ENCODE measurements at places on chromosomes 5 and 9.
A peak's percentile ranks its signal among the peaks of the same experiment; 100 is the strongest.

DNA sequence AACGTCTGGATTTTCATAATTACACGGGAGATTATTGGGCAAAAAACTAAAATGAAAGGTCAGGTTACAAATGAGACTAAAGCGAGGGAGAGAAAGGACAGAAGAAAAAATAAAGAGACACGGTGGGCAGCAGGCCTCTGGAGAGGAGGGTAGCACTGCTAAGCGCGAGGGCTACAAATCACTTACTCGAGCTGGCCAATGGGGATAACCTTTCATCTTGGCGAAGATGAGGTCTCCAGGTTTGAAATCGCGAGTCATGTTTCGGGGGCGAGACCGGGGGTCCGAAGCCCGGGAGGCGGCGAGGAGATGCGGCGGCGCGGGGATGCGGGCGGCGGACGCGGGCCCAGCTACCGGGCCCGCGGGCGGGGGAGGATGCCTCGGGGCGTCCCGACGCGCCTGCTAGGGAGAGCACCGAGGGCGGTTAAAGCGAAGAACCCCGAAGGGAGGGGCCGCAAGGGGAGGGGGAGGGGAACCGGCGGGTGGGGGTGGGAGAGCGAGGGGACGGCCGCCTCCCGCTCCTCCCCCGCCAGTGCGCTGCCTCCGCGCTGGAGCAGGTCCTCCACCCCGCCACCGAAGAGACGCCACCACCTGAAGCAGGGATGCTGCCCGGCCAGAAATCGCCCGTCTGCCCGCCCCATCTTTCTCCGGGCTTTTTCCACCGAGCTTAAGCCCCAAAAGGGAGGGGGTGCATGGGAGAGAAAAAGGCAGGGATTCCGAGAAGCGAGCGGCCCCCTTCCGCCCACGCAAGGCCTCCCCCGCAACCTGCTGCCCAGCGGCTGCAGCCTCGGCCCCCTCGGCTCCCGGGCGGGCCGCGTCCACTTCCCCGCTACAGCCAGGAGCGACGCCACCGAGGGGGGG, 610 bp downstream of the PSIP1 start:
- DNase-seq, result peak; percentile 17

- no peak for DNase-seq
Measured at GRCh38 chr5:159304961-159305595, 25.2 kb downstream of the IL12B start.

DNA sequence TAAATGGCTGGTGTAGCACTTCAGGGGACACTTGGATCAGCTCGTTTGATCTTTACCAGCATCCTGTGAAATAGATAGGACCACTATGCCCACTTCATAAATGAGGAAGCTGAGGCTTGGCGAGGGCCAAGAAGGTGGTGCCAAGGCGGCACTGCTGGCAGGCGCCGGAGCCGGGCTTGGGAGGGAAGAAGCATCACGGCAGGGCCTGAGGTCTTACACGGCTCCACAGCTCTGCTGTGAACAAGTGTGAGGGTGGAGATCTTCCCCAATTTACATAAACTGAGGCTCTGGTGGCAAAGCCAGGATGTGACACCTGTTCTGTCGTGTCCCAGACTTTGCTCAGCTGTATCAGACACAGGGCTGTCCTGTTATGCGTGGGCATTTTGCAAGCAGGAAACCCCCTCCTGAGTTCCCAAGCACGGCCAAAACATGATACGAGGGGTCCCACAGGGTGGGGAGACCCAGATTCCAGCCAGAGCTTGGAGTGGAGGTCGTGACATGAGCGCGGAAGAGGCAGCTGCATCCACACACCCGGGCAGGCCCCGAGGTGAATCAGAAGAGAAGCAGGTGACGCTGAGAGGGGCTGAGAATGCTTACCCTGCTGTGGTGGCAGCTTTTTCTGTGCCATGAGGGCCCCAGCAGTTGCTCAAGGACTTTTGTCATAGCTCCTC, 117.5 kb upstream of the BOD1 start:
- no peak for DNase-seq

DNA sequence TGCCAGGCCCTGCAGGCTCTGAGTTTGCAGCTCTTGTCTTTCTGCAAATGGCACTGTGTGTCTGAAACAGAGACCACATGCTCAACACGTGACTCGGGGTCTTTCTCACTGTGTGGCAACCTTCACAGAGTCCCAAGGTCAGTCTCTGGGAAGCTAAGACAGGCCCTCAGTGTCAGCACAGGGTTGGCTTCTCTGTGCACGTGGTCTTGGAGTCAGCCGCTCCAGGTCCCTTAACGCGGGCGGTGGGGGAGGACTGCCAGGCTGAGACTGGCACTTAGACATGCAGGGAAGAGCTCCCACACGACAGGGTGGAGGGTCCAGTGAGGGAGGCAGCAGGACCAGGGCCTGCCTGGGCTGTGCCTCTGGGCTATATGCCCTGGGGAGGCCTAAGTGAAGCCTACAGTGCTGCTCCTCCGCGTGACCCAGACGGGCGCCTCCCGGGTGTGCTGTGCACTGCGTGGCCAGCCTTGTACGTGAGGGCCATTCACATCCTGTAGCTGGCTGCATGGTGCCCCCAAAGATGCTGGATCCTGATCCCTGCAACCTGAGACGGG, 76.8 kb downstream of the ADAMTS2 start:
- no peak for DNase-seq

DNA sequence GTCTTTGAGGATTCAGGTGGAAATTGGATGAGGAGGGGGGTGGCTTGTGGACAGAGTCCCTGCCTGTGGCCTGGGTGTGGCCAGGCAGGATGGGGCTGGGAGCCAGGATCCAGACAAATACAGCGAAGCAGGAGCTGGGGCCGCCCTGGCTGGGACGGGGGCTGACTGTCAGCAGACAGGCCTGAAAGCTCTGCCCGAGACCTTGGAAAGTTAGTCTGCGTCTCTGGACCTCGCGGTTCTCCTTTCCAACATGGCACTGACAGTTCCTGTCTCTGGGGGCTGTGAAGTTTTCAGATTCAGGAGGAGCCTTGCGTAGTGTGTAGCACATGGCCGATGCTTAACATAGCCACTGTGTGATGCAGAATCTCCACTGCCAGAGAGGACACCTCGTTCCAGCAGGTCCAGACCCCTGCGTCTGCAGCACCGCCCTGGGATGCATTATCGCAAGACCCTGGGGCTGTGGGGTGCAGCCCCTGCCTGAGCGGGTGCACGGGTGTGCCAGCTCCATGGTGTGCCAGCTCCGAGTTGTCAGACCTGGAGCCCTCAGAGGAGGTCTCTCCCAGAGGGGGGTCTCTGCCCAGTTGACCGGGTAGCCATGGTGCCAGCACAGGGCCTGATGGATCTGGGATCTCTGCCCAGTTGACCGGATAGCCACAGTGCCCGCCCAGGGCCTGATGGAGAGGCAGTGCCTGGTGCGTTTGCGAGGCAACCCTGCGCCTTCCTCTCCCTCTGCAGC, 89.3 kb downstream of the COL5A1 start:
- no peak for DNase-seq

DNA sequence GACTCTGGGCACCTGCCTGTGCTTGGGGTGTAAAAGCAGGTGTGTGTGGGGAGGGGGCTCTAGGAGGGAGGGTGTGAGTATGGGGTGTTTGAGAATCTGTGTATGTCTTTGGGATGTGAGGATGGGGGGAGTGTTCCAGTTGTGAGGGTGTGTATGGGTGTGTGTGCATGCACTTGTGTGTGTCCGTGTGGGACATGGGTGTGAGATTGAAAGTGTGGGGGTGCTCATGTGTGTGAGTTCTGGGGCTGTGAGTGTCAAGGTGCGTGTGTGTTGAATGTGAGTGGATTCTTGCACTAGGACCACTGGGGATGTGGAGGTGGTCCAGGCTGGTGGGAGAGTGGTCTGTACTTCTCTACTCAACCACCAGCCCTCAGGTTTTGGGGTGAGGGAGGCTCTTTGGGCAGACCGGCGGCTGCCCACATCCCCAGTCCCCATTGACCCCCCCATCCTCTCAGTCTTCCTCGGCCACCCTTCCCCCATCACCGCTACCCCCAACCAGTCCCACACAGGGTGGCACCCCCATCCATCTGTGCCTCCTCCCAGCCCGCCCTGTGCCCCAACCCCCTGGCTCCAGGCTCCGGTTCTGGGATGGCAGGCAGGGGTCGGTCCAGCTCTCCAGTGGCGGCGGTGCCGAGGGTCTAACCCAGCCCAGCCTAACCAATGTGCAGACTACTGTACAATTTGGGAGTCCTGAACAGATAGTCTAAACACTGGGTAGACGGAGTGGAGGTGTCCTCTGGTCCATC, 31.5 kb downstream of the GOLGA2 start:
- DNase-seq, result no peak

DNA sequence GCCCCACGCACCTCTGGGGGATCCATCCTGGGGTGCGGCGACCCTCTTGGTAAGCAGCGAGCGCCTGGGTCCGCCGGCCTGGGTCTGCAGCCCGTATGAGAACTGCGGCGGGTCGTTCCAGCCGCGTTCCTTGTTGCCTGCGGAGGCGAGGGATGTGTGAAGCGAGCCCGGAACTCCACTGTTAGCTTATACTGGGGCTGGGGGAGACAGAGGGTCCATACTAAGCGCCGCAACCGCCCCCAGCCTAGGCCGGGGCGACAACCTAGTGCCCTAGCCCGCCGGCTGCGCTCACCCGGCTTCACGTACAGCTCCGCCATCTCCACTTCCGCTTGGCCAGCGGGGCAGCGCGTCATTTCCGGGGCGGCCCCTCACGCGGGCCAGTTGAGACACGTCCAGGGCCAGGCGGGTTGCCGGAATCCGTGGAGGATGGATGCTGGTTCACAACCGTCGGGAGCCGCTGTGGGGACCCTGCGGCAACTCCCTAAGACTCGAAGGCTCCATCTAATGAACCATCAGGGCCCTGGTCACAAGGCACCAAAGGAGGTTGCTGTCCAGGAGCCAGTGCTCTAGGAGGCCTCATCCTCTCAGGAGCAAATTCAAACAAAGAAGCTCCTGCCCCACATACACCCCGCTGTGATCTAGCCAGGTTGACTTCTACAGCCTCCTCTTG, at the start of gene SRA1:
TSS of gene SRA1 (minus strand) at position 338 of the 670 bp plus-strand sequence. CDS start at position 317, 21 bp downstream.
- DNase-seq, result peak; percentile 88

DNA sequence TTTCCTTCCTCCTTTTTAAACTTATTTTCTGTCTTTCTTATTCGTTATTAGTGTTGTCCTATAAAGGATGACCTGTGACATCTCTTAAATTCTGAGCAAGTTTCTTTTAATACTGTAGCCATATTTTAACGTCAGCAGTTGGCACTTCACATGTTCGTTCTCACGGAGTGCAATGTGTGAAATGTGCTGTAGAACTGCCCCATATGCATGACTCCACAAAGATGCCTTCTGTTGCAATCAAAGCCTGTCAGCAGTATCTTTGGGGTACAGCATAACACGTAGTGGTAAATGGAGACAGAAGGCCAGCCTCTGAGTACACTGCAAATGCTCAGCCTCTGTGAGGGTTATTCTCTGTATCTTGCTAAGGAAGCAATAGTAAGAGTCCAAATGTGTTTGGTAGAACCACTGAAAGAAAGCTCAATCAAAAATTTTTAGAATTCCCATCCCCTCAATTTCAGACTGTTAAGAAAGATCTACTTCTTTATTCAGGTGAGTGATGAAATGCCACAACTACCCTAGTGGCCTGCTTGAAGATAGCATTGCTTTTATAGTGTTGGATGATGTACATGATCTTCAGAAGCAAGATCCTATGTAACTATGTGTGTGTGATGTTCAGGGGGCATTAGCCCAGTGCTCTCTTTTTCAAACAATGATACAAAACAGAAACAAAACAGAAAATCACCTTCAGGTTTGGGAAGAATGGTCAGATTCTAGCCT, 277.7 kb downstream of the TMEM167A start:
- DNase-seq, result no peak

DNA sequence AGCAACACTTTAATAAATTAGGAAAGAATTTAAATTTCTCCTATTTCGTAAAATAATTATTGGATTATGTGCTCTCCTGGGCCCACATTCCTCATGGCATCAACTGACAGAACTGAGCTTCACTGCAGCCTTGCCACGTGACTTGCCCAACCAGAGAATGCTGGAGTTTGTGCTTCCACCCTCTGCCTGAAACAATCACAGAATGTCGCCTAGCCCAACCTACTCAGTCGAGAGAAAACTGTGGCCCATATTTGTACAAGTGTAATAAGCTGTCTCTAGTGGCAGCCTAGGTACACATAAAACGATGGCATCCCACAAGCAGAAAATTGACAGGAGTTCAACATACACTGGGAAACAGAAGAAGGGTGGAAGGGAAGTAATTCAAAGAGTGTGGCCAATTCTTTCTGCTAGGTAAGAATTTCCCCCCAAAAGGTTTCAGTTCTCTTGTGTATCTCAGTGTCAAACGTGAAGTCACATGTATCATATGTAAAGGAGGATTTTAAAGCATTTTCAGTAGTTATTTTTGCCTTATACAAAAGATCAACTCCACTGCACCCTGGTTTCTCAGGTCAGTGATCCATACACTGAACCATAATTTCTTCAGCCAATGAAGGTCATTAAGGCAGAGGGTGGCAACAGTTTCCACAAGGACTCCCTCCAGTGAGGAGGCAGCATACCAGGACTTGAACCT, 41.7 kb downstream of the ZNF608 start:
- no peak for DNase-seq

GRCh38 chr5:59842999-59843398, 50.5 kb downstream of the PDE4D start:
- DNase-seq, result peak; percentile 19

GRCh38 chr5:129171194-129171944, 76.8 kb downstream of the ISOC1 start:
- no peak for DNase-seq

DNA sequence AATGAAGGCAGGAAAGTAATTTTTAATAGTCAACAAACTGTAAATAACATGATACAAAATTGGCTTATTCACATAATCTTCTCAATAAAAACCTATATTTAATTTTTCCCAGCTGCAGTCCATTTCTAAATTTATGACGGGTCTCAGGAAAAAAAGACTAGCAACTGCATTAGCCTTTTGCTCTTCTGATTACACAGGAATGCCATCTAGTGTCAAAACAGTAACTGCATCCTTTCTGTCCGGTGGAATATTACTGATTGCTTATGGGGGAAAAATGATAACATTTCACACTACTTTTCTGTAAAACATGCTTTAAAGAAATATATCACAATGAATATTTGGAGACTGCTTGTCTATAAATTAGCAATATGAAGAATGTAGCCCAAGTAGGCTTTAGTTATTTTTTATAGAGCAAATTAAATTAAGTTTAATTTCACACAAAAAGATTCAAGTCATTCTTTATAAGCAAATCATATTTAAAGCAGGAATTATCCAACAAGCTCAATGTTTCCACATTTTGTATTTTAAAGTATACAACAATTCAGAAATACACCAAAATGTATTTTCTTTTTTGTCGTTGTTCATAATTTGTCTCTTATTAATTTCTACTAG, 534.7 kb downstream of the CDH10 start:
- DNase-seq, result peak; percentile 36

DNA sequence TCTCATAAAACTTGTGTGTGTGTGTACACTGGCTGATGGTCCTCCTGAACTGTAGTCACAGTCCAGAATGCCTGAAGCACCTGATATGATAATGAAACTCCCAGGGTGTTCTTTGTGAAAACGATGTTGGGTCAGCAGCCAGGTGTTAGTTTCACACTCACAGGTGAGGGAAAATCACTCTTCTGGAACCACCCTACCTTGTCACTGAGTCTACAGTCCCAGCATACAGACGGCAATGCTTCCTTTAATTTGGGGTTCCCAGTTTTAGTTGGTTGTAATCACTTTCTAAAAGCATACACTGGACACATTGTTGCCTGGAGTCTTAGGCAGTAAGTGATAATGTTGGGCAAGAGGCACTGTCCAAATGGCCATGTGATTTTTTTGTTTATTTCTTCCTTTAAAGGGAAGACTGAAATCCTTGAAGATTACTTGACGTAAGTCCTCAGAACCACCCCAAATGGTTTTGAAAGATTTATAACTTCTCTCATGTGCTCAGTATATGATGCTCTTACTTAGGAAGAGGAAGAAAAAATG, 18.2 kb upstream of the MGAT1 start:
- no peak for DNase-seq

Measured in fibroblast of skin of right quadriceps (primary cell).